ENCODE measurements at places on chromosomes 12 and 14.

- no peak overlapping the region for H3K4me3 ChIP-seq
- no peak overlapping the region for H3K27ac ChIP-seq
- no peaks in the 10 kb centered on the region for H3K36me3 ChIP-seq
- no peaks in the 10 kb centered on the region for H3K27me3 ChIP-seq
- no peak for DNase-seq
- peaks cover 4% of the 10 kb centered on the region for H3K4me1 ChIP-seq
Measured at GRCh38 chr12:121284551-121285390, 11.7 kb downstream of the CAMKK2 start.

DNA sequence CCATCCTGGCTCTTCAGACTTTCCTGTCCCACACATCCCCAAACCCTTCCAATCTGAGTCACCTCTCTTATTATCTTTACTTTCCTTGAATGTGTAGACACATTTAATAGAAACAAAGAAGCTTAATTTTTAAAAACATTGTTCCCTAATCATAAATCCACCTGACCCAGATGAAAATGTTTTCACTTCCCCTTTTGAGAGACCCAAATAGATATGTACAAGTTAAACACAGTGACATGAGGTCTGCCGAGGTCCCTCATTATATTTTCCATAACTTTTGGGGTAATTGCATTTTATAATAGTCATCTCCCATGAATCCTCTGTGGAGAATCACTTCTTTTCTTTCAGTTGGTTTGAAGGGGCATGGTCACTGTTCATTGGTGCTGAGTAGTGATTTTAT lies 191.1 kb downstream of the GRIN2B start:
- H3K27me3 ChIP-seq = no peaks in the 10 kb centered on the region
- H3K4me1 ChIP-seq = no peaks in the 10 kb centered on the region
- H3K27ac ChIP-seq = no peak overlapping the region
- no peak overlapping the region for H3K4me3 ChIP-seq
- DNase-seq = no peak
- no peaks in the 10 kb centered on the region for H3K36me3 ChIP-seq

DNA sequence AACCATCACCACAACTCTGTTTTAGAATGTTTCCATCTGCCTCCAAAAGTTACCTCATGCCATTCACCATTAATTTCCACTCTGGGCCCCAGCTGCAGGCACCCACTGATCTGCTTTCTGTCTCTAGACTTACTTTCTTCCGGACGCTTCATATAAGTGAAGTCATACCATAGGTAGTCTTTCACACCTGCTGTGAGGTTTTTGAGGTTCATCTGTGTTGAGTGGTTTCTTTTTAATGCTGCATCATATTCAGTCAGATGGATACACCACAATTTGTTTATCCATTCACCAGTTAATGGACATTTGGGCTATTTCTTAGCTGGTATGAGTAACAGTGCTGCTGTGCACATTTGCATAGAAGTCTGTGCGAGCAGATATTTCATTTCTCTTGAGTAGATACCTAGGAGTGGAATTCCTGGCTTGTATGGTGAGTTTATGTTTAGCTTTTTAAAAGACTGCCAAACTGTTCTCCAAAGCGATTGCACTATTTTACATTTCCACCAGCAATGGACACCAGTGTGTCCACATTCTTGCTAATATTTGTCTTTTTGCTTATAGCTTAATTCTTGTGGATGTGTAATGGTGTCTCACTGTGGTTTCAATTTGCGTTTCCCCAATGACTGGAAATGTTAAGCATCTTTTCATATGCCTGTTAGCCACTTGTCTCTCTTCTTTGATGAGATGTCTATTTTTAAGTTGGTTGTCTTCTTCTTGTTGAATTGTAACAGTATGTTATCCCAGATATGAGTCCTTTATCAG lies 48.3 kb downstream of the ZFYVE21 start:
- no peak overlapping the region for H3K4me3 ChIP-seq
- DNase-seq = no peak
- no peaks in the 10 kb centered on the region for H3K4me1 ChIP-seq
- no peaks in the 10 kb centered on the region for H3K27me3 ChIP-seq
- no peak overlapping the region for H3K27ac ChIP-seq

GRCh38 chr12:93699271-93700145 lies 22.3 kb downstream of the CRADD start:
- no peak for DNase-seq
- no peak overlapping the region for H3K27ac ChIP-seq
- H3K27me3 ChIP-seq = no peaks in the 10 kb centered on the region
- no peak overlapping the region for H3K4me3 ChIP-seq

DNA sequence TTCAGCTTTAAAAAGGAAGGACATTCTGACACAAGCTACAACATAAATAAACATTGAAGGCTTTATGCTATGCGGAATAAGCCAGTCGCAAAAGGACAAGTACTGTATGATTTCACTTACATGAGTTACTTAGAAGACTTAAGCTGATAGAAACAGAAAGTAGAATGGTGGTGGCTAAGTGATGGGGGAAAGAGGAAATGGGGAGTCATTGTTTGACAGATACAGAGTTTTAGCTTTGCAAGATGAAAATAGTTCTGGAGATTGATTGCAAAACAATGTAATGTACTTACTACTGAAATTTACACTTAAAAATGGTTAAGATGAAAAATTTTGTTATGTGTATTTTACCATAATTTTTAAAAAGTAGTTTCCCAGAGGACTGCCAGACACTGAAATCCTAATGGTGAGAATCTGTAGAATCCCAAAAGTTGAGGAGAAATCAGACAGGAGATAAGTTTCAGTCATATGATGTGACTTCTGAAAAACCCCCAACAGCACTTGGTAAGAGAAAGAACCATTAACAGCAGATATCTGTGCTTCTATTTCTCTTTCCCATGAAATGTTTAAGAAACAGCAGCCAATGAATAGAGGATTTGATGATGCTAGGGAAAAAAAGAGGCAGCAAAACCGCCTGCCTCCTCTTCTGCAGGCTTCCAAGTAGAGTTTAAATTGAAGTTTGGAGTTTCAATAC lies 16.6 kb upstream of the CLEC2A start:
- H3K36me3 ChIP-seq = no peaks in the 10 kb centered on the region
- no peaks in the 10 kb centered on the region for H3K4me1 ChIP-seq
- H3K27me3 ChIP-seq = no peaks in the 10 kb centered on the region
- H3K27ac ChIP-seq = no peak overlapping the region
- no peak for DNase-seq

GRCh38 chr14:22481546-22481945 lies 107.5 kb downstream of the DAD1 start:
- no peak overlapping the region for H3K4me3 ChIP-seq
- no peak for DNase-seq
- no peaks in the 10 kb centered on the region for H3K27me3 ChIP-seq
- H3K27ac ChIP-seq = no peak overlapping the region

DNA sequence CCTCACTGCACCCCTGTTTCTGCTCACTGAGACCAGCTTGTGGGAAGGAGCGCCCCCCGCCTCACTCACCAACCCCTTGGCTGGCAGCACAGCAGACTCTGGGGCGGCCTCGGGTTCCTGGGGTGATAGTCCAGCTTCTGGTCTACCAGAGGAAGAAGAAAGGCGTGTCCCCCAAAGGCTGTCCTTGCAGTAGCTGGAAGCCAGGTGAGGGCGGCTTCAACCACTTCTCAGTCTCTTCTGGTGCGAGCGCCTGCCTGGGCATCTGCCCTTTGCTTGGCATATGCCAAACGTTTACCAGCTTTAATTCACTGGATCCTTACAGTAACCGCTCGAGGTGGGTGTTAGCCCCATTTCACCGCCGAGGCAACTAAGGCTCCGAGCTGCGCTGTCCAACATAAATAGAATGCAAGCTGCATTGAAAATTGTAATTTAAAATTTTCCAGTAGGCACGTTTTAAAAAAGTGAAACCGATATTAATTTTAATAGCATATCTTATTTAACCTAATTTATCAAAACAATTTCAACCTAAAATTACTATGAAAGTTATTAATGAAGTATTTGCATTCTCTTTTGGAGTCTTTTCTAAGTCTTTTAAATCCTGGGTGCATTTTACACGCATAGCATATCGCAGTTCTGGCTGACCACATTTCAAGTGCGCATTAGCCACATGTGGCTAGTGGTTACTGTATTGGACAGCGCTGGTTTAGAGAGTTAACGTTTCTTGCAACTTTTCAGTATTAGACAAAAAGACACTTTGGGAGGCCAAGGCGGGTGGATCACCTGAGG lies 872 bp downstream of the FAM177A1 start:
- peaks cover 8% of the 10 kb centered on the region for H3K36me3 ChIP-seq
- peaks cover 1% of the 10 kb centered on the region for H3K4me1 ChIP-seq
- peak overlapping the region; percentile 90 for H3K27ac ChIP-seq

DNA sequence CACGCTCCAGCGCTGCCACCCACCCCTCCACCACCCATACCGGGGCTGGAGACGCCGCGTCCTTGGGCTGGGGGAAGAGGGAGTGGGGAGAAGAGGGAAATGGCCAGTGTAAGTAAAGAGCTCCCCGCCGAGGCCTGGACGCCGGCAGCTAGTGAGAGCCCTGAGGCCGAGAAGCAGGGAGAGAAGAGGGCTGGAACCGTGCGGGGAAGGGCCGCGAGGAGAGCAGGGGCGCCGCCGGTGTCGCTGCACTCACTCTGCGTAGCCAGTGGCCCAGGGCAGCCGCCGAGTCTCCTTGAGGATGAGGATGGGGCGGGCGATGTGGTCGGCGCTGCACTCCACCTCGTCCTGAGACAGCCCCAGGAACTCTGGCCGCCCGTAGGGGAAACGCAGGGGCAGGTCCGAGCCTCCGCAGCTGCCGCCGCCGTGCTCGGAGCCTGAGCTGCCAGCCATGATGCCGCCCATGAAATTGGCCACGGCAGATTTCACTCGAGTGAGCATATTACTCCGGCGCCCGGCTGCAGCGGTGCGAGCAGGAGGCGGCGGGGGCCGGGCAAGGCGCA lies 631 bp downstream of the PPM1H start:
- H3K27ac ChIP-seq = peak overlapping the region; percentile 64
- H3K4me1 ChIP-seq = peaks cover 8% of the 10 kb centered on the region
- H3K36me3 ChIP-seq = no peaks in the 10 kb centered on the region
- H3K4me3 ChIP-seq = peak overlapping the region; percentile 82

GRCh38 chr14:69042299-69042698 lies 63.2 kb upstream of the ACTN1 start:
- no peak for DNase-seq
- no peak overlapping the region for H3K27ac ChIP-seq
- no peak overlapping the region for H3K4me3 ChIP-seq
- no peaks in the 10 kb centered on the region for H3K27me3 ChIP-seq
- H3K4me1 ChIP-seq = peaks cover 32% of the 10 kb centered on the region

GRCh38 chr12:76201316-76201715 lies 116.8 kb upstream of the NAP1L1 start:
- H3K27ac ChIP-seq = no peak overlapping the region
- no peaks in the 10 kb centered on the region for H3K4me1 ChIP-seq

- H3K27me3 ChIP-seq = no peaks in the 10 kb centered on the region
- no peak for DNase-seq
- H3K36me3 ChIP-seq = peaks cover 54% of the 10 kb centered on the region
Measured at GRCh38 chr14:23054000-23054811, 3.1 kb downstream of the CDH24 start.

DNA sequence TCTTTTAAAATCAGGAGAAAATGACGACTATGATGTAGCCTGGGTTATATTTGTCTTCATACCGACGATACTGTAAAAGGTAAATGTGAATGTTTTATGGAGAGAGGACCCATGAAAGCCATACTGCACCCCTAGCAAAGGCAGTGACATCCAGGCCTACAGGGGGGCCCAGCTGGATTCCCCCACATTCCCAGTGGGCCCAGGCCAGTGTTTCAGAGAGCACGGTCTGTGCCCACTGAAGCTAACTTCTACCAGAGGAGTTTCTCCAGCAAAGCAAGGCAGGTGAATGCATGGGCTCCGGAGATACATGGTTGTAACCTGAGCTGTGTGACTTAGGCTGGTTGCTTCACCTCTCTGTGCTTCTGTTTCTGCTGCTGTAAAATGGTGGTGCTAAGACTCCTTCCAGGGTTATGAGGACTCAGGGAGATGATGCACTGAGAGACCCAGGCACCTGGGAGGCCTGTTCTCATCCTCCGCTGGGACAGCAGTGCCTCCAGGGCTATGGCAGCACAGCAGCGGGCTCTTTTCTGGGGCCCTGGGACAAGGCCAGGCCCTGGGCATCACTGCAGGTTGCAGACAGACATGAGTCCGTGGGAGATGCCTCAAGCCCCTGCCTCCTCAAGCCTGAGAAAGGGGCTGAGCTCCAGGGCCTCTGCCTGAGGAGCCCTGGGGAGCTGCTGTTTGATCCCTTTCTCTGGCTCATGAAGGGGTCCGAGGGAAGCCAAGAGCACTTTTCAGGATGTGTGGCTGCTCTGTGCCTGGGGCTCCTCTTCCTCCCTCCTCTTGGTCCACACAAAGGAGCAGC lies 73.7 kb downstream of the SERPINA3 start:
- no peak for DNase-seq
- no peaks in the 10 kb centered on the region for H3K4me1 ChIP-seq
- H3K27ac ChIP-seq = no peak overlapping the region
- H3K4me3 ChIP-seq = no peak overlapping the region
- no peaks in the 10 kb centered on the region for H3K27me3 ChIP-seq

- DNase-seq = peak; percentile 86
- H3K27ac ChIP-seq = no peak overlapping the region
- H3K27me3 ChIP-seq = no peaks in the 10 kb centered on the region
- H3K4me1 ChIP-seq = no peaks in the 10 kb centered on the region
- no peak overlapping the region for H3K4me3 ChIP-seq
Measured at GRCh38 chr12:48903363-48903981, 21.8 kb downstream of the FKBP11 start.

- no peak for DNase-seq
- no peak overlapping the region for H3K4me3 ChIP-seq
- no peak overlapping the region for H3K27ac ChIP-seq
- peaks cover 18% of the 10 kb centered on the region for H3K4me1 ChIP-seq
- no peaks in the 10 kb centered on the region for H3K36me3 ChIP-seq
Measured at GRCh38 chr12:47946413-47947323, 16.7 kb upstream of the TMEM106C start.

DNA sequence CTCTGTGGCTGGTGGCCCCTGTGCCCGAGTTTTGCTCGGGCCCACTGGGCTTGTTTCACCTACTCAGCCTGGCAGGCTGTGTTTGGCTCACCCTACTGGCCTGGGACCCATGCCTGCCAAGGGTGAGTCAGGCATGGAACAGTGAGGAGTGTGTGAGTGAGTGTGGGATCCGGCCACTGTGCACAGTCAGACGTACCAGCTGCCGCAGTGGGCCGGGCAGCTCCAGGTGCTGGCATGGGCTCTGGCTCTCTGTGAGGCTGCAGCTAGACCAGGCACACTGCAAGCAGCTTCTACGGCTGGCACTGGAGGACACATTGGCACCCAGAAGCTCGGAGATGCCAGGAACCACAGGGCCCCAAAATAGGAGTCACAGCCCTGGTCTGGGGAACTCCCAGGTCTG lies 40.6 kb downstream of the HSD17B6 start:
- H3K36me3 ChIP-seq = no peaks in the 10 kb centered on the region
- H3K4me3 ChIP-seq = peak overlapping the region; percentile 7
- H3K4me1 ChIP-seq = no peaks in the 10 kb centered on the region
- H3K27me3 ChIP-seq = no peaks in the 10 kb centered on the region
- H3K27ac ChIP-seq = no peak overlapping the region
- no peak for DNase-seq
